ENCODE measurements at places on chromosomes 7 and 10.
A peak's percentile ranks its signal among the peaks of the same experiment; 100 is the strongest.

DNA sequence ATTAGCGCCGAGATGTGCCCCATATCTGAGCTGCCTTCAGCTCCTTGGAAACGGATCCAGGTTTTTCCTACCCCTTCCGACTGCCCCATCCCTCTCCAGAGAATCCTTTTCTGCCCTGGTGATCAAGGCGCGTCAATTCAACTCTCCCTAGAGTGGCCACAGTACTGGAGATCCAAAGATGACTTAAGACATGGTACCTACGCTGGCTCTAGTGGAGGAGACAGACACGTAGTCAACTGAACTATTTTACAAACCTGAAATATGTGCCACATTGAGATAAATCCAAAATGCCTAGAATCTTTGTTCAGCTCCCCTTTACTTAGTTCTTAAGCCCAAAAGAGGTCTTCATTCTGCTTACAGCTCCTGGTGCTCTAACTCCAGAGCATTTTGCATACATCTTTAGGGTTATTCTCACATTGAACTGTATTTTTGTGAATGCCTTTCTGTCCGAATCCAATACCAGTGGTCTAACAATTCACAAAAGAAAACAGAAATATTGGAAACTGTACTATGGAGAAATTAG is 444 bp upstream of the TNPO3 start:
- no peak for DNase-seq

DNA sequence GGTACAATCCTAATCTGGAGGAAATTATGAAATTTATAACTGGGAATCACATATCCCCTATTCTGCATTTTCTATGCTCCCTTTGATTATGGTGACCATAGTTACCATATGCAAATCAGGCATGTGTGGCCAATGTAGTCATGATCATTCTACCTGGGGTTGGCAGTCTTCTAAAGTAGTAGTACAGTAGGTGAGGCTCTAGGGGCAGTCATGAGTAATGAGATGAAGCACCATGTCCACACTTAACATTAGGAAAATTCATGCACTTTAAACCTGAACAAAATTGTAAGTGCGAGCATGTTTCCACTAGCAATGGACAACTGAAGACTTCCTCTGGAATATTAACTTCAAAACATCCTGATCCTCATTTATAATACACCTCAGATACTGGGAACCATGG is 545.9 kb downstream of the SUGCT start:
- DNase-seq, result no peak

DNA sequence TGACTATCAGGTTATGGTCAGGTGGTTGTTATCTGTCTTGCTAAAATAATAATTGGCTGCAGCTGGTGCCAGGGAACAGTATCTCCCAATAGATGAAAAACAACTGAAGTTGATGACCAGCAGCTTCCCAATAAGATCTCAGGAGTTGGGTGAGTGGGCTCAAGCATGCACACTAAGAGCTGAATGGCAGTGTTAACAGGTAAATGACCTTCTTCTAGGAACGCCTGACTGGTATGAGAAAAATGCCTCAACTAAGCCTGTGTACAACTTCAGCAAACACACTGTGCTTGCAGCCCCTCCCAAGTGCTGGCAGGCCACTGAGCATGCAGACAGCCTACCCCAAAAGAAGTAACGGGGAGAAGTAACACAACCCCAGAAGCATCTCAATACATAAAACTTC is 636.9 kb downstream of the ACTR3B start:
- no peak for DNase-seq

DNA sequence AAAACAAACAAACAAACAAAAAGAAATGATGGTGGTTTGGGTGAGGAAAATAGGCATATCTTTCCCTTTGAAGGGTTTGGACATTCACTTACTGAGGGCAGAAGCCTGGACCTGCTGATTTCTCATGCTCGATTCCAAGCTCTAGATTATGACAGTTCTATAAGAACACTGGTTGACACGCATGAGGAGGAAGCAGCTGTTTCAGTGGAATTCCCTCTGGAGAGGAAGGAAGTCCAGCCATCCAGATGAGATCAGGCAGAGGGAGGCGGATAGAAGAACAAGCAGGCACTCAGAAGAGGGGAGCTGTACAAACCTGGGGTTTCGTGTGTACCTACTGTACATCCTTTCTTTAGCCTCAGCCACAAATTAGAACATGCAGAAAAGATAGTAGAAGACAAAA is 691.9 kb downstream of the INHBA start:
- DNase-seq, result no peak

GRCh38 chr7:28078036-28078901 is 102.3 kb downstream of the JAZF1 start:
- peak; percentile 10 for DNase-seq

DNA sequence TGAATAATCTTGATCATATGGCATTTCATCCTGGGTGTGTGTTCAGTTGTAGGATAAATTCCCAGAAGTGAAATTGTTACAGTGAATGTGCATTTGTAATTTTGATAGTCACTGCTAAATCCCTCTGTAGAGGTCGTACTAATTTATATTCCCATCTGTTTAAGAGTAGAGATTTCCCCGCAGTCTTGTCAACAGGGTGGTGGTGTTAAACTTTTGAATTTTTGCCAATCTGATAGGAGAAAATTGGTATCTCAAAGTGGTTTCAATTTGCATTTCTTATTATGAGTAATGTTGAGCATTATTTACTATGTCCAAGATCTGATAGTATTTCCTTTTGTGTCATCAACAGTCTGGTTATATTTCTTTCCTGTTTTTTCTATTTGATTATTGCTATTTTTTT is 101.7 kb downstream of the AUTS2 start:
- no peak for DNase-seq

DNA sequence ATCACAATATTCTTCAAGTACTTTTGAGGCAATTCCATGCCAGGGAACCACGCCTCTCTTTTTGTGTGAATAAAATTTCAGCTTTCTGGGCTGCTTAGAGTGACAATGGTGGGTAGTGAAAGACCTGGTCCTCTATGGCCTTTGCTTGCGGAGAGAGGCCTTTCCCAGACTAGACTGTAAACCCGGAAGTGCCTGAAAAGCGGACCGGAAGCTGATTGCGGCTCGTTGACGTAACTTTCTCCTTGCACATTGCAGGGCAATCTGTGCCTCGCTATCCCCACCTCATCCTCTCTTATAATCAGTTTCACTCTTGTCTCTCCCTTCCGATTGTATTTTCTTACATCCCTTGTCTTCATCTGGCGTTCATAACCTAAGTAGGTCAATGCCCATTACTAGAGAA is 310.4 kb downstream of the CAMK1D start:
- no peak for DNase-seq

GRCh38 chr10:128050936-128051335 is 75.3 kb downstream of the MKI67 start:
- DNase-seq, result no peak

DNA sequence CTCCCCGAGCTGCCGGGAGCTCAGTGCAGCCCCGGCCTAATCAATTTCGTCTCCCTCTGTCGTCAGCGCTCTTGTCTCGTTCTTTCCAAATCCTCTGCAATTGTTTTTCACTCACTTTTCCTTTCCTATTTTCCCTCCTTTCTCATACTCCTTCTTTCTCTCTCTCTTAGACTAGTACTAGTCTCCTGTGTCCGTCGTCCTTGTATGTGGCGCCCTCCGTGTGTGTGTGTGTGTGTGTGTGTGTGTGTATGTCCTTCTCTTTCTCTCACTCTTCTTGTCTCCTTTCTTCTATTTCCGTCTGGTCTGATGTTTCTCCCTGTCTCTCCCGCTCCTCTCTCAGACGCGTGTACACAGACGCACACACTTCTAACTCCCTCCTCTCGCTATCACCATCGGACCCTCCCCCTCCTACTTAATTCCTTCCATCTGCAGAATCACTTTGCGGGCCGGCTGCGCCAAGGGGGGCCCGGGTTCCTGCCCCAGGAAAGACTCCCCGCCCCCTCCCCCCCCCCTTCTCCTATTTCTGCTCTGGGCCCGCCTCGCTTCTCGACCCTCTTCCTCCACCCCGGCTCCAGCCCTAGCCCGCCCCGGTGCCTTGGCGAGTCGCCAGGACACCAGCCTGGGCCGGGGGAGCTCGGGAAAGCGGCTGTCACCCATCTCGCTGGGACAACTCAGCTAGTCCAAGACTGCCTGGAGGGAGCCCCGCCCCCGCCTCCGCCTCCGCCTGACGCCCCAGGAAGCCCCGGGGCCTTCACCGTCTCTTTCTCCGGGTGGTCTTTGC is 743 bp upstream of the ZCCHC24 start:
- DNase-seq, result no peak

GRCh38 chr10:14971867-14972448 is 12.8 kb downstream of the MEIG1 start:
- no peak for DNase-seq

DNA sequence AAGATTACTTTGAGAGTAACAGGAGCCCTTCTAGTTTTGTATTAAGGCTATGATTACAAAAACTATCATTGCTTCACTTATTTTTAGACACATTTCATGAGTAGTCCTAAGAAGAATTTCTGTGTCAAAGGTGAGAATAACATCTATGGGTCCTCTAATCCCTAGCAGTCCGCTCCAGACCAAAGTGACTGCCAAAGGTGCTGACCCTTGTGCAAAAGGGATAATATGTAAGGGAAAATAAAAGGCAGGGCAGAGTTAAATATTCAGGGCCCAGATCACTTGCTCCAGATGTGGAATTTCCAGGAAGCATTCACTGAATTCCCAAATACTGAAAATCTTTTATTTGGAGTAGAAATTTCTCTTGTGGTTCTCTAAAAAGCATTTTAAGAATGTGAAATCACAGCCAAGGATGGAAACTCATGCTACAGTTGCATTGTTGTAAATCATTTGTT is 29.3 kb downstream of the RHOBTB1 start:
- DNase-seq, result no peak

- no peak for DNase-seq
Measured at GRCh38 chr10:58512491-58513187, at the start of gene BICC1. TSS of gene BICC1 (plus strand) at chr10:58512872. CDS start at chr10:58513144, 272 bp downstream.

GRCh38 chr10:78575400-78575799 is 493.4 kb upstream of the ZMIZ1 start:
- DNase-seq, result no peak

DNA sequence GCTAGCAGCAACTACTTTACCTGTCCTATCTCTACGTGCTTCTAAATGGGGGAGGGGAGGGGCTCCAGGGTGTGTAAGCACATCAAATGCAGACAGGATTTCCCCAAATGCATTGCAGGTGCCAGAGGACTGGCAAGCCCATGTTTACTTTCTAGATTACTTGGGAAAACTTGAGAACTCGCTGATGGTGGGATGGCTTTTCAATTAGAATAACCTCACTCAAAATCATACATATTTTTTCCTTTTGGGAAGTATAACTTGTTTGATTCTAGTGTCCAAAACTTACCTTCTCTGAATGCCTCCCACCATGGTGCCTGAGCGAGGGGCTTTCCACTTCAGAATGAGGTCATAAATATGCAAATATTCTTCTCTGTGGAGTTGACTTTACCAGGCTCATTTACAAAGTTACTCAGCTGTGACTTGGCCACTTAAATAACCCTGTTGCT is 191.3 kb upstream of the RHOBTB1 start:
- DNase-seq, result no peak

GRCh38 chr10:29063806-29064644 is 224.8 kb upstream of the LYZL1 start:
- DNase-seq, result no peak

DNA sequence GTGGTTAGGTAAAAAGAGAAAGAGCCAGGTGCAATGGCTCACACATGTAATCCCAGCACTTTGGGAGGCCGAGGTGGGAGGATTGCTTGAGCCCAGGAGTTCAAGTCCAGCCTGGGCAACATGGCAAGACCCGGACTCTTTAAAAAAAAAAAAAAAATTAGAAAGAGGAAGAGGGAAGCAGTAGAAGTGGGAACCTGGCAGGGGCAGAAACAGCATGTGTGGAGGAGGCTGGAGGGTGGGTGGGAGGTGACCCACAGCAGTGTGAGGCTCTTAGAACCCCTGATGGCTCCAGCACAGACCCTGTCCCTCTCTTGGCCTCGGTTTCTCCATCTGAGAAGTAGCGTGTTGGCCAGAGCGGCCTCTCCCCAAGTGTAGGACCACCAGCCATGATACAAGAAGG is 4.9 kb upstream of the CCL24 start:
- DNase-seq, result no peak

DNA sequence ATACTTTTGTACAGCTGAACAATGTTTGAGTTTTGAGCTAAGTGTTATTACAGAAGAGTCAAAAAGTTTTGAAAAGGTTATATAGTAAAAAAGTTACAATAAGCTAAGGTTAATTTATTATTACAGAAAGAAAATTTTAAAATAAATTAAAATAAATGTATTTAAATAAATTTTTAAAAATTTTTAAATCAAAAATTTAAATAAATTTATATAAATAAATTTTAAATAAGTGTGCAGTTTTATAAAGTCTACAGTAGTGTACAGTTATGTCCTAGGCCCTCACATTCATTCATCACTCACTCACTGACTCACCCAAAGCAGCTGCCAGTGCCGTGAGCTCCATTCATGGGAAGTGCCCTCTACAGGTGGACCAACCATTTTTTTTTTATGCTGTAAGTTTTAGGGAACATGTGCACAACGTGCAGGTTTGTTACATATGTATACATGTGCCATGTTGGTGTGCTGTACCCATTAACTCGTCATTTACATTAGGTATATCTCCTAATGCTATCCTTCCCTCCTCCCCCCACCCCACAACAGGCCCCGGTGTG is 462.9 kb upstream of the ZMIZ1 start:
- no peak for DNase-seq

- no peak for DNase-seq
Measured at GRCh38 chr7:27189295-27189996, 4.4 kb upstream of the HOXA11 start.

- no peak for DNase-seq
Measured at GRCh38 chr7:115019882-115020605, 98.2 kb downstream of the MDFIC start.

- DNase-seq, result no peak
Measured at GRCh38 chr7:44776211-44776610, 20.3 kb upstream of the PPIA start.

DNA sequence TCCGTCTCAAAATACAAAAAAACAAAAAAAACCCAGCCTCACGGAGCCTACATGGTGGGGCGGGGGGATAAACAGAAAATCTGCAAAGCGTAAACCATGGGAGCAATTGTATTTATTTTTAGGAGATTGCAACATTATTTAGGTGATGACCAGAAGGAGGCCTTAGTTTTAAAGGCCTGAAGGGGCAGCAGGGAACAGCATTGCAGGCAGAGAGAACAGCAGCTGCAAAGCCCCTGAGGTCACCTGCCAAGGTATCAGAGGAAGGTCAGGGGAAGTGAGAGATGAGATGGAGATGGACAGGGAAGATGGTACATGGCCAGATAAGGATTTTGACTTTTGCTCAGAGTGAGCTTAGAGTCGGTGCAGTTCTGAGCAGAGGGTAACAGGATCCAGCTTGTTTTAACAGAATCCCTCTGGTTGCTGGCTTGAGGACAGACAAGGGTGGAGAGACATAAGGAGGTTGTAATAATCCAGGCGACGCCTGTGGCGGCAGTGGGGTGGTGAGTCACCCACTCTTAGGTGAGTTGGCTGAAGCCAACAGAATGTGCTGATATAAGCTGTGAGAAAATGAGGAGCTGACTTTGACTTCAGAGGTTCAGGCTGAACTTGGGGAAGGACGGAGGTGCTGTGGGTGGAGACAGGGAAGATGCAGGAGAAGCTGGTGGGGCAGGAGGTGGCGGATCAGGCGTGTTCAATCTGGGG is 82.3 kb upstream of the GTF2I start:
- DNase-seq, result no peak

GRCh38 chr7:36949711-36950600 is 225.7 kb upstream of the AOAH start:
- no peak for DNase-seq

- no peak for DNase-seq
Measured at GRCh38 chr7:131655866-131656265, 99.4 kb upstream of the PODXL start.
